Myocyte (in vitro differentiated cells): ENCODE measurements at places on chromosomes 1 and 21. TPM values are rescaled to one million over a fixed set of nuclear protein-coding genes. Genes with fewer than 3 reads are reported as not detected.

- no peak for DNase-seq
Observed at GRCh38 chr1:161378014-161378413, 10.3 kb upstream of the CFAP126 start.

DNA sequence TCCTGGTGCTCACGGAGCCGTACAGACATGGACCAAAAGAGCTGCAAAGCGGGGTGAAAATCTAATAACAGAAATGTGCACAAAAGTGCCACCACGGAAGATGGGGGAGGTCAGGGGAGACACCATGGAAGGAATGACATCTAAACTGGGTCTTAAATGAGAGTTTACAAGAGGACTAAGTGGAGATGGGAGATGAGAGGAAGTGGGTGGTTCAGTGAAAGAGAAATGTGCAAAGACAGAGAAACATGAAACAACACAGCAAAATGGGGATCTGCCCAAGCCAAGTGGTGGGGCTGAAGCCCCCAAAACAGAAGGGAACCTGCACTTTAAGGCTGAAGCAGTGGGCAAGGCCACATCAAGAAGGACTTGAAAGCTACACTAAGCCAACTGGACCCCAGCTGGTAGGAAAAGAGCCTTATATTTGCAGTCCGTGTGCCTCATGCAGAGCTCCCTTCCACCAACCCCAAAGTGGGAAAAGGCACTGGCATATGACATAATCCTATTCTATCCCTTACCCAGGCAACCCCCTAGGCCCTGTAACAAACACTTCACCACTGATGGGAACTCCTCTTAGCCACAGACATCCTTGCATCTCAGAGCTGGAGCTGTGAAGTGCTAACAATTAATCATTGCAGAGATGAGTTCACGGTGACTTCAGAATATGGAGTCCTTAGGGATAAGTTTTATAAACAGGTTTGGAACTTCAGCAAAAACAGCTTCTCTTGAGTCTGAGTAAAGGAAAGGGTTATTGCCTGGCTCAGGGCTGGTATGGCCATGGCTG, 198.6 kb upstream of the EDN2 start:
- no peak for DNase-seq

DNA sequence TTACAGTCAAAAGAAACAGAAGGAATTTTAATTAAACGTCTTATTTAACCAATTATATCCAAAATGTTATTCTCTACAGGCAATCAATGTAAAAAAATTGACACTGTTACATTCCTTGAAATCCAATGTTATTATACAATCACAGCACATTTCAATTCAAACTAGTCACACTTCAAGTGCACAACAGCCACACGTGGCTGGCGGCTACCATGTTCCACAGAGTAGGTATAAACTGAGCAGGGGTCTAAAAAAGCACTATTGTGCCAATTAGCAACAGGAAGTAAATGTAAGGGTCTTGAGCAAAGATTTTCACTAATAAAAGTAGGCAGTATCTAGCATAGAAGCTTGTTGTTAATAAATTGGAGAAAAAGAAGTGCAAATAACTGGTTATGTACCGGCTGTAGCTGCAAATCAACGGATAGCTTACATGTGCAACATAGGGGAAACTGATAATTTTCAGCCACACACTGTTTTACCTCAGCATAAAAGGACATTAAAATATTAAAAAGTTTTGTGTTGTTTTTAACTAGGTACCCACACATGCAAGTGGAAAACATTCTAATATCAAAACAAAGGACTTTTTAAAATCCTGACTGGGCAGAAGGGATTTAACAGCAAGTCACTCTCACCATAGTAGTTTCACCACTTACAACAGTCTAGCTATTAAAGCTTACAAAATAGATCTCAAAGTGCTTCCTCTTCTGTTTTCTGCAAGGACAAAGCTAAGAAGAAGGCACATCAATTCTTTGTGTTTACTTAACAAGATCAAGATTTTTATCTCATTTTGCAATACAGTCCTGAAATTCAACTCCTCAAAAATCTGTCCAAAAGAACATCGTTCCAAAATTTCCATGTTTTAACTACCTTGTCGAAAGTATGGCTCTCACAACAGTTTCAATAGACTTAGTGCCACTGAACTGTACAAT, 2.5 kb downstream of the CSDE1 start:
- no peak for DNase-seq

DNA sequence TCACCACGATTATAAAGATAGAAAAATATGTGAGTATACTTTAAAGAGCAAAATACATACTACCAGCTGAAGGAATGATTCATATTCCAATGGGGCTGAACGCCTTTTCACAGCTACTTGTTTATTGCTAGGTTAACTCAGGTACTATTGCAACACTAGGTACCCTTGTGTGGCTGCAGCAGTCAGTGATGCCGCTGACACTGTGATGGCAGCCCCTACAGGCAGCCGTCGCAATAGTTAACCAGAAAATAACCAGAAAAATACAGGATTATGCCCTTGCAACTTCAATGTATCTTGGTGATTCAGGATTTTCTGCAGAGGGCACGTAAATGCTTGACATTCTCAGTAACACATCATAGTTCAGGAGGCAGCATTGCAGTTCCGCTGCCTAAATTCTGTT, 1.6 kb upstream of the MARK1 start:
- DNase-seq, result no peak

SH3BGR gene
- 17.4 and 24.5 TPM in 2 replicates for total RNA-seq

- peak; percentile 11 for DNase-seq
Observed at GRCh38 chr21:28066076-28066475, 926.6 kb downstream of the LTN1 start.

DNA sequence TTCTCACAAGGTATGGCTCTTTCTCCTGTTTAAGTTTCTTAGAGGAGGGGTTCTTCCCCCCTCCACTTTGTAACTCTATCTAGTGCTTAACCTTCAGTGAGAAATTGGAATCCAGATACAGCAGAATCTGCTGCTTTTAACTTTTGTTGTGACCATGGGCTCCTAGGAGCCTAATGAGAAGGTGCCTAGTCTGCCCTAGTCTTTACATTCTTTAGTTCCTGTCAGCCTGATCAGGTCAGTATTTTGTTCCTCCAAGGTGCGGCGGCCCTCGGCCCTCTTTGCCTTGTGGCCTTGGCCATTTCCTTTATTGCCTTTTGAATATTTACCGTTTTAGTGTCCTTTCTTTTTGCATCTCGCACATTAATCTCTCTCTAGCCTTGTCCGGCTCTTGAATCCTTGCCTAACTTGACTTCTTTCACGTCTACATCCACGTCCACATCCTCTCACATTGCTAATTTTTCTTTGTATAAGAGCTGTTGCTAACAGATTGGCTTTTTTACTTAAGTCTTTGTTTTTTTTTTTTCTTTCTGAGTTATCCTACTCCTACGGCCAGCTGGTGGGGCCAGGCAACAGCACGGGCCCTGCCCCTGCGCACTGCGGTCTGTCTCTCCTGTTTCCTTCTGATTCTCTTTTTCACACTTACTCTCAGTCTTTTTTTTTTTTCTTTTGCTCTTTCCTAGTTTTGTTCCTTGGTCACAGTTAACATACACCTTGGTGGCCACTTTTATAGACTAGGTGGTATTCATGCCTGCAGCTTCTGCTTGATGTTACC, 49.0 kb downstream of the SFPQ start:
- DNase-seq, result no peak

DNA sequence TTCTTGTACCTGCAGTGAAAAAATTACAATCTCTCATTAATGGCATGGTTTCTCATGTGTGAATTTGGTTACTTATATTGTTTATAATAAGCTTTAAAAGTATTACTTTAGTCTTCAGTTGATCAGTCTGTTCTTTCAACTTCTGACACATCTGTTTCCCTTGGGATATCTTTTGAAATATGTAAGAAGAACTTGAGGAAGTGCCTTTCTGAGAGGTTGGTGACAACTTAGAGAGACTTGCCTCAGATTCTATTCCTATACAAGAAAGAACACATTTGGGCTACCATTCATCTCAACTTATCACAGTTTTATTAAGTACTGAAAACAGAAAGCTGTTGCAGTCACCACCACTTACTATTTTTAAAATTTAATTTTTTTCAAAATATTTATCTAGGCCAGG, 8.1 kb downstream of the AKNAD1 start:
- no peak for DNase-seq

- peak; percentile 79 for DNase-seq
Observed at GRCh38 chr1:119159966-119160365, 19.5 kb upstream of the WARS2 start.

EXTL1 gene
- total RNA-seq, result 12.8 and 20.1 TPM in 2 replicates

DNA sequence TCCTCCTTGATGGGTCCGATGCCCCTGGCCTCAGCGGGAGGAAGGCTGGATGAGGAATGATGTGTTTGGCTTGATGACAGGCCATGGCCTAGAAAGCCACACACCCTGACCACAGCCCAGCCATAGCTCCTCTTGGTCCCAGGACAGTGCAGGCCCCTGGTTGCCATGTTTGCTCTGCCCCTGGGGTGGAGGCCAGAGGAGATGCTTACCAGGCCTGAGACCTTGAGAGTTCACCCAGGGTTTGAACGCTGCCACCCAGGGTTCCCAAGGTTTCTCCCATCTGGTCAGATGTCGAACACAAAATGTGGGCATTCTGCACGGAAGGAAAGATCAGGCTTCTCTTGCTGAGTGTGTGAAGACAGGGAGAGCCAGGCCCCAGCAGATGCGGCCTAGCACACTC, 2.6 kb downstream of the C1orf226 start:
- no peak for DNase-seq

MARK1 gene
- total RNA-seq, result 0.08 TPM in 1 of 2 replicates, not detected in the other

DNA sequence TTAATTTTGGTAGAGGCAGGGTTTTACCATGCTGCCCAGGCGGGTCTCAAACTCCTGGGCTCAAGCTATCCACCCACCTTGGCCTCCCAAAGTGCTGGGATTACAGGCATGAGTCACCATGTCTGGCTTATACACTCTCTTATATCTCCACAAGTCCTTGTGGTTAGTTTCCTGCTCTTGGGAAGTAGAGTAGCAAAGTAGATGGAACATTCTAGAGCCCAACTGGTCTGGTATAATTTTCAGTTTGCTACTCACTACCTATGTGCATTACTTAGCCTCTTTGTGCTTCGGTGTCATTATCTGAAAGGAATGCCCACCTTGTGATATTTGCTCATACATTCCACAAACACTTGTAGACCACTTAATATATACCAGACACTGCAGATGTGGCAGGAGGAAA, 96.6 kb upstream of the IPO9 start:
- no peak for DNase-seq

- DNase-seq, result no peak
Observed at GRCh38 chr1:202113690-202114300, 8.9 kb upstream of the GPR37L1 start.

- no peak for DNase-seq
Observed at GRCh38 chr1:113141650-113142473, 68.9 kb downstream of the LRIG2 start.

- no peak for DNase-seq
Observed at GRCh38 chr1:240813720-240814119, 201.8 kb upstream of the GREM2 start.

- no peak for DNase-seq
Observed at GRCh38 chr1:157450106-157450505, 102.2 kb downstream of the FCRL5 start.

DNA sequence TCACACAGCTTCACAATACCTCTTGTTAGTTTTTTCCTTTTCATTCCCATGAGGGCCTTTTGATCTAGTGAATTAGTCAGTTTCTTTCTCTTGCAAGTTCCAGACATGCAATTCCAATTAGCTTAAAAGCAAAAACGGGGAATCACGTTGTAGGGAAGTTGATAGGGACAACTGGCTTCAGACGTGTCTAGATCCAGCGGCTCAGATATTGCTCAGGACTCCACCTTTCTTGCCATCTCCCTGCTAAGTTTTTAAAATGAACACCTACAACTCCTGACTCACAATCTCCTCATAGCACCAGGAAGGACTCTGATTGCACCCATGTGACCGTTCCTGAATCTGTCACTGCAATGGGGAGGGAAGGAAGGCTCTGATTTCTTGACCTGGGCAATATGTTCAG, 63.8 kb upstream of the ARHGAP29 start:
- DNase-seq, result no peak

DNA sequence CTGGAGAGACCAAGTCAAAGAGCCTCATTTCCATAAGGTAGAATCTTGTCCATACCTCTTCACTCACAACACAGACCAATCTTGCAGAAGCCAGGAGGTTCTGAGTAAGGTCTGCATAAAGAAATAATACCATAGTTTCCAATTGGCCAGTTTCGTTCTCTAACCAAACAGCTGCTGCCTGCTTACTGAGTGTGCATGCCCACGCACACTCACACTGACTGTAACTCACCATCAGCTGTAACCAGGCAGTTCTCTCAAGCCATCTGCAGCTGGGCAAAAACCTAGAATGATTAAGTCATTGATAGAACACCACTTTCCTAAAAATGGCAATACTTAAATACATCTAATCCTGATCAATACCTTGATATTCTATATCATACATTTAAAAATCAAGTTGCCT, 106.6 kb upstream of the VAV3 start:
- peak; percentile 35 for DNase-seq

DNA sequence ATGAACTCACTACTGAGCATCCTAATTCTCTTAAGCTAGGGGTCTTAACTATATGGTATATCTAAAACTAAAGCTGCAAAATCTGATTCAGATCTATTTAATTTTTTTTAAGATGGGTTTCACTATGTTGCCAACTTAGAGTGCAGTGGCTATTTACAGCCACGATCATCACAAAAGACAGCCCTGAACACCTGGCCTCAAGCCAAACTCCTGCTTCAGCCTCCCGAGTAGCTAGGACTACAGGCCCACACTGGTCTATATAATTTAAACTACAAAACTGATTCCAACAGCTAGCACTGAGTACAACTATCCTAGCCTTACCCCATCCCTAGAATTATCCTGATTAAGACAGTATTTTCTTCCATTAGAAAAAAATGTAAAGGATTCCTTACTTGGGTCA, 37.1 kb downstream of the EIF4G3 start:
- DNase-seq, result peak; percentile 74

DNA sequence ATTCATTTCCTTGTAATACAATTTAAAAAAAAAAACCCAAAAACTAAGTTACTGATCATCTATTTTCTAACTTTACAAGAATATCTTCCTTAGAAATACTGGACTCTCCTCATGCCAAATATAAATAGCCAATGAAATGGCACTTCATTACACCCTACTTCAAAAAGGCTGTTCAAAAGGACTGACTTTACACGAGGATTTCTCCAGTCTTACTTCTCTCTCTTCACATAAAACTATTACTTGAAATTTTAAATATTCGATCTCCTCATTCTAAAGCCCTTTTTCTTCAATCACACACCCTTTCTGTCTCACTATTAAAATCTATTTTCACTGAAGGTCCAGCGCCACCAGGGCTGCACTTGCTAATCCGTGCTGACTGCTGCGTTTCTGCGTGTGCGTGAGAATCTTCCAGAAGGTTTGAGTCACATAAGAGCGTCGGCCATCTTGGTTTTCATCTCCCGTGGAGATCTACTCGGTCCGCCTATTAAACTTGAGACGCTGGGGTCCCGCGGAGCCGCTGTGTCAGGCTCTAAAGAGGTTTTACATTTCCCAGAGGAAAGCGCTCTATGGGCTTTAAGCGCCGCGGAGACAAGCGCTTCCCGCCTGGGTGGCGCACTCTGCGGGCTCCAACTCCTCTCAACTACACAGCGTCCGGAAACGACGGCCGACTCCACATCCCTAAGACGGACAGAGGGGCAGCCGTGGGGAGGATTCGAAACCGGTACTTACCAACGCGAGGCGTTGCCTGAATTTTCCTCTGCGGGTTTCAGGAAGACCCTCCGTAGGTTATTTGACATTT, 631 bp downstream of the LRIF1 start:
- peak; percentile 91 for DNase-seq

GJA9 gene
- not detected in 2 replicates for total RNA-seq

GRCh38 chr1:200454425-200454824, 44.6 kb upstream of the ZNF281 start:
- DNase-seq, result no peak

SLC2A1 gene
- total RNA-seq, result 146 and 164 TPM in 2 replicates
